Body of pancreas (tissue), 4 donors: ENCODE measurements at places on chromosomes 13 and 19. TPM values are rescaled to one million over a fixed set of nuclear protein-coding genes. Genes with fewer than 3 reads are reported as not detected.

DNA sequence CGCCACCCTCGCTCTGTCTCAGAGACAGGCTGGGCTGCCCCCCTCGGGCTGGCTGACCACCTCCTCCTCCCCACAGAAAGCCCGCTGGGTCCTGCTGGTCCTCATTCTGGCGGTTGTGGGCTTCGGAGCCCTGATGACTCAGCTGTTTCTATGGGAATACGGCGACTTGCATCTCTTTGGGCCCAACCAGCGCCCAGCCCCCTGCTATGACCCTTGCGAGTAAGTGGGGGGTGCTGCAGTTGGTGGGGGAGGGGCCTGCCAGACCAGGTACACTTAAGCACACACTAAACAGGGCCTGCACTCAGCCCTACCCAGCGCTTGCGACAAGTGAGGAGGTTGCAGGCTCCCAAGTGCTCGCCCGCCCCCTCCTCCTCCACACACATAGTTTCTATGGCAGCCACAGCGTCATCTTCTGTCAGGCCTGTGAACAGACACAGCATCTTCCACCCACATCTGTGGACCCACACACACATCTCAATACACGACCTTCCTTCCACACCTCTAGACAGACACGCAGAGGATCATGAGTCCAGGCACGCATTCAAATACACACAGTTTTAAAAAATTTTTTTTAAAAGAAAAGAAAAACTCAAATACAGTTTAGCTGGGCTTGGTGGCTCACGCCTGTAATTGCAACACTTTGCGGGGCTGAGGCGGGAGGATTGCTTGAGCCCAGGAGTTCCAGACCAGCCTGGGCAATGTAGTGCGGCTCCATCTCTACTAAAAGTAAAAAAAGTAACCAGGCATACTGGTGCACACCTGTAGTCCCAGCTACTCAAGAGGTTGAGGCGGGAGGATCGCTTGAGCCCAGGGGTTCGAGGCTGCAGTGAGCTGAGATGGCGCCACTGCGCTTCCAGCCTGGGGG lies 18.4 kb downstream of the PLD3 start:
- no peaks in the 10 kb centered on the region for H3K27me3 ChIP-seq
- no peak overlapping the region for H3K4me3 ChIP-seq
- H3K36me3 ChIP-seq, result peaks cover 8% of the 10 kb centered on the region

DNA sequence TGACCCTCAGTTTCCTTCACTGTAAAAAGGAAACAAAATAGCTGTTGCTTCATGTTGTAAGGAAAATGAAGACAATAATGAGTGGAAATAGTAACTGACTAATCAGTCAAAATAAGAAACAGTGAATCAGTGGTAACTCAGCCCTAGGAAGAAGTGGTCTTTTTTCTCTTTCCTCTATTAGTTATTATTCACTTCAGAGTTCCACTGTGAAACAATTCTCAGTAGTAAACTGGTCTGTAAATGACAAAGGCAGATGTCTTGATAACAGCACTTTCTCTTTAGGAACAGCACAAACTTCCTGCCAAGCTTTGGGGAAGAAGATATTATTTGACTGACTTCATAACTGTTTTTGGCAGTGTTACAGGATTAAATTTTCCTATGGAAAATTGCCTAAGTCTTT lies 600.5 kb upstream of the KLHL1 start:
- no peak overlapping the region for H3K27ac ChIP-seq
- DNase-seq, result no peak
- H3K36me3 ChIP-seq, result no peaks in the 10 kb centered on the region
- H3K27me3 ChIP-seq, result no peaks in the 10 kb centered on the region
- no peaks in the 10 kb centered on the region for H3K4me1 ChIP-seq

DNA sequence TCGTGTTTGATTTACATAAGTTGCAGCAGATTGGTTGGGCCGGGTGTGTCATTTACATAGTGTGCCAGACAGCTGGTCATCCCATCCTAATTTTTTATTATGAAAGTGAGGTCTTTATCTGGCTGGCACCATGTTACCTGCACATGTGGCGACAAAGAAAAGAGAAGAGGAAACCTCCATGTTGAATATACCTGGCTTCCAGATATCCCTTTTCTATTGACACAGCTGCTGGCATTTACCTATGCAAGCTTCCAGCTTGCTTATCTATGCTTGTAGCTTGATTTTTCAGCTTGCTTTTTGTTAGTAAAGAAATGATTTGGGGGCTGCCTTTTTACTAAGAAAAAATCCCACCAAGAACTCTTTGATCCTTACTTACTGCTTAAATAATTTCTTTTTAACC lies 681.3 kb upstream of the SLITRK1 start:
- H3K27me3 ChIP-seq, result no peaks in the 10 kb centered on the region
- peaks cover 10% of the 10 kb centered on the region for H3K4me1 ChIP-seq
- no peak overlapping the region for H3K4me3 ChIP-seq
- H3K27ac ChIP-seq, result no peak overlapping the region

DNA sequence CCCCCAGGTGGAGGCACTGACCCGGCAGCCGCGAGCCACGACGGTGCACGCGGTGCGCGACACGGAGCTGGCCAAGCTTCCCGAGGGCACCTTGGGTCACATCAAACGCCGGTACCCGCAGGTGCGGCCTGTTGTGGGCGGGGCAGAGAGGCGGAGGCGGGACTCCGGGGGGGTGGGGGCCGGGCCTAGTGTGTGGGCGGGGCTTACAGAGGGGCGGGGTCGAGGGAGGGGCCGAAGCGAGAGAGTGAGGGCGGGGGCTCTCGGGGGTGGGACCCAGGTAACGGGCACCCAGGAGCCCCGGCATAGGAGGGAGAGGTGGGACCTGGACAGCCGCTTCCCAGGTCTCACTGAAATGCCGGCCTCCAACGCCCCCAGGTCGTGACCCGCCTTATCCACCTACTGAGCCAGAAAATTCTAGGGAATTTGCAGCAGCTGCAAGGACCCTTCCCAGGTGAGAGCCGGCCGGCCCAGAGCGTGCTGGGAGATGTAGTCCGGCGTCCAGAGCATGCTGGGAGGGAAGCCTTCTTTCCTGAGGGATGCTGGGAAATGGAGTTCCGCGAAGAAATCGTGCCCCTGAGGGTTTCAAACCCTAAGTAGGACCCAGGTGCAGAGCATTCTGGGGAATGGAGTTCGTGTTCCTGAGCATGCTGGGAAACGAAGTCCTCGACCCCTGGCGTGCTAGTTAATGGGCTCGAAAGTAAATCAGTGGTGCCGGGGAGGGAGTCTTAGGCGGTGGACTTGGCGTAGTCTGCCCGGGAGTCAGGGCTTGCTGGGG lies 15.7 kb downstream of the PNPLA6 start:
- H3K4me1 ChIP-seq, result peaks cover 9% of the 10 kb centered on the region
- DNase-seq, result peak; percentile 93
- no peak overlapping the region for H3K4me3 ChIP-seq
- no peaks in the 10 kb centered on the region for H3K27me3 ChIP-seq
- peaks cover 3% of the 10 kb centered on the region for H3K36me3 ChIP-seq

DNA sequence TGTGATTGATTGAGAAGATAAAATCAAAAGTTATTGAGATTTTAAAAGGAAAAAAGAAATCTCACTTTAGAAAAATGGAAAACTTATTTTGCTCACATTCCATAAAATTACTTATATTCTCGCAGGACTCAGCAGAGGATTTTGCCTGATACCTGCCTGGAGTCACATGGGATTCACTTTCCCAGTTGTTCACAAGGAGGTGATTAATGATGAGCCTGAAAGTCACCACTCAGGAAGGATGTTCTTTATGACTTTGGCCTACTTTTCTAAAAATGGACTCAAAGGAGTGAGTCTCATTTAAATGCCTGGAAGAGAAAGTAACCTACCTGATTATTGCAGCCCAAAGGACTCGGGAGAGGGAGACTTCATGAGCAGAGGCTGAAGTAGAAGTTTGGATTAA lies 34.5 kb upstream of the FAM216B start:
- no peak overlapping the region for H3K27ac ChIP-seq
- H3K4me1 ChIP-seq, result no peaks in the 10 kb centered on the region
- no peak for DNase-seq
- H3K27me3 ChIP-seq, result no peaks in the 10 kb centered on the region

GRCh38 chr19:17020385-17020784 lies 6.2 kb downstream of the CPAMD8 start:
- H3K27ac ChIP-seq, result no peak overlapping the region
- H3K36me3 ChIP-seq, result no peaks in the 10 kb centered on the region
- no peaks in the 10 kb centered on the region for H3K4me1 ChIP-seq
- no peak overlapping the region for H3K4me3 ChIP-seq
- no peaks in the 10 kb centered on the region for H3K27me3 ChIP-seq

KLF1 gene
- total RNA-seq, result not detected
